ENCODE measurements at places on chromosomes 16 and 17.

GRCh38 chr17:37146086-37147064, 197.6 kb downstream of the AATF start:
- DNase-seq, result no peak

DNA sequence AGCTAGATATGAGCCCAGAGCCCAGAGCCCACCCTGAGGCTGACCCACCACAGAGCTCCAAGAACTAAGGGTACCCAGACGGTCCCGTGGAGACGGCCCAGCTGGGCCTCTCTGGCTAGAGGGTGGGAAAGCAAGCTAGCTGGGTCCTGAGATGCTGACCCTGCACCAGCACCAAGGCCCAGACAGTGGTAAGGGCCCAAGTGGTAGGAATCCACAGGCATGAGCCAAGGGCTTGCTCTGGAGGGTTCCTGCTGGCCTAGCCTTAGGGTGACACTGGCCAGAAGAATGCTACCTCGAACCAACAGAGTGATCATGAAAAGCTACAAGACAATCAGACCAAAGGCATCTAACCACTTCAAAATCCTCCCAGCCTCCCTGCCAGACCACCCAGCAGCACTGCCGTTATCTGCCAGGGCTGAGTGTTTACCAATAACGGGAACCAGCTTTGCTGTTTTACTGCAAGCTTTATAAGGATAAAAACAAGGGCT, 13.2 kb downstream of the HIC1 start:
- no peak for DNase-seq

DNA sequence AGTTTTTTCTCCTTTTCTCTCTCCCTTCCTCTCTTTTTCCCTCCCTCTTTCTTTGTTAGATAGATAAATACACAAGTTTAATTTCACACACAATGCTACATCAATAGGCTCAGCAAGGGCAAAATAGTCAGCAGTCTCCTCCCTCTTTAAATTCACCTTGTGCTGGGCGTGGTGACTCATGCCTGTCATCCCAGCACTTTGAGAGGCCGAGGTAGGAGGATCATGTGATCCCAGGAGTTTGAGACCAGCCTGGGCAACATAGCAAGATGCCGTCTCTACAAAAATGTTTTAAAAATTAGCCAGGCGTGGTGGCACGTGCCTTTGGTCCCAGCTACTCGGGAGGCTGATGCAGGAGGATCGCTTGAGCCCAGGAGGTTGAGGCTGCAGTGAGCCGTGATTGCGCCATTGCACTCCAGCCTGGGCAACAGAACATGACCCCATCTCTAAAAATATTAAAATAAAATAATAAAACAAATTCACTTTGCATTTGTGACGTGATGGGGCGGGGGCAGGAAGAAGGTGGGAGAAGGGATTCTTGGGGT, 27.4 kb downstream of the IL21R start:
- DNase-seq, result no peak

GRCh38 chr17:37643869-37644268, 623 bp upstream of the DDX52 start:
- DNase-seq, result no peak

GRCh38 chr16:11611871-11612664, 25.3 kb upstream of the LITAF start:
- DNase-seq, result no peak

DNA sequence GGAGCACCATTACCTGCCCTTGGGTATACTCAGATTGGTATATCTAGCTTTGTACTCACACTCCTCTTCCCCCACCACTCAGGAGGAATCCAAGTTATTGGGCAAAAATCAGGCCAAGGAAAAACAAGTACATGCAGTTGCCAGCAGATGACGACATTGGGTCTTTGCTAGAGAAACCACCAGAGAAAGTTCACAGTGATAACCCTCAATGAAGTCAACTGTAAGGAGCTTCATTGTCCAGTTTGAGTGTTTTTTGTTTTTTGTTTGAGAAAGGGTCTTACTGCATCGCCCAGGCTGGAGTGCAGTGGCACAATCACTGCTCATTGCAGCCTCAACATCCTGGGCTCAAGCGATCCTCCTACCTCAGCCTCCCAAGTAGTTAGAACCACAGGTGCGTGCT, 34.6 kb upstream of the TOX3 start:
- DNase-seq, result no peak

- DNase-seq, result no peak
These were observed at the start of gene MTSS2 for GRCh38 chr16:70685938-70686375. Gene MTSS2, minus strand, starts transcription at chr16:70686053. Its CDS starts 262 bp downstream, at chr16:70685791.

DNA sequence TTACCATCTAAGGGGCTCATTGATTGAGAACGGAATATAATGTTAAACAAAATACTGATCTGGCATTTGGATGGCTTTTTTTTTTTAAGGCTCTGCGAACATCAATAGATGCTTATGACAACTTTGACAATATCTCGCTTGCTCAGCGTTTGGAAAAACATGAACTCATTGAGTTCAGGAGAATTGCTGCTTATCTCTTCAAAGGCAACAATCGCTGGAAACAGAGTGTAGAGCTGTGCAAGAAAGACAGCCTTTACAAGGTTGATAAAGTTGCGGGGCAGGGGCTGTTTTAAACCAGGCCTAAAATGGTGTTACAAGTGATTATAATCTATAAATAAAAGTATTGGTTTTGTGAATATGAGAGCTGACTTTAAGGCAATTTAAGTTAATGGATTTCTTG, 22.3 kb downstream of the PTRH2 start:
- no peak for DNase-seq

DNA sequence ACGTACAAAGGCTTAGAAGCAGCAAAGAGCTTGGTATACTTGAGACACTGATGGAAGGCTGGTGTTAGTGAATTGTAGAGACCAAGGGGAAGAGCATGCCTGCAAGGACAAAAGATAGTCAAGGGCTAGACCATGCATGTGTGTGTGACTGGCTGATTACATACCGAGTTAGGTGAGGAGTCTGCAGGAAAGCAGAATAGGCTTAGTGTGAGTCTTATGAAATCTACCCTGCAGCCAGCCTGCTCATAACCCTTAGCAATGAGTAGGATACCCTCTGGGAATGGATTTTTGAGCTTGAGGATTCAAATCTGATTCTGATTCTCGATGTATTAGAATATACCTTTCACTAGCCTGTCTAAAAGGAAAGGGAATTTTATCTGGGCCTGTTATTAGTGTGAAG, 77.0 kb downstream of the TANGO6 start:
- no peak for DNase-seq

DNA sequence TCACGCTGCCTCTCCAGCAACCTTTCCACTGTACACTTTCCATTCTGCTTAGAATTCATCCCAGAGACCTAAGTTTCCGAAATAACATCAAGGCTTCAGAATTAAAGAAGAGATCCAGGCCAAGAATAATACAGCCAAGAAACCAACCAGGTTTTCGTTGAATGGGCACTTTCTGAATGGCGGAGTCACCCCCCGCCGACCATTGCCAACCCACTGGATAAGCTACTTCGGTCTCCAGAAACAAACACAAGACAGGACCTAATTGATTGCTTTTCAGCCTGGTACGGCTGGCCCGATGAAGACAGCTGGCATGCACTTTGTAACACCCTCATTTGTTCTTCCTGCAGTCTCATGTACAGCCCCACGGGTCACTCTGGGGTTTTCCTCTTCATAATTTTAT, 308.1 kb upstream of the ZFHX3 start:
- DNase-seq, result no peak

DNA sequence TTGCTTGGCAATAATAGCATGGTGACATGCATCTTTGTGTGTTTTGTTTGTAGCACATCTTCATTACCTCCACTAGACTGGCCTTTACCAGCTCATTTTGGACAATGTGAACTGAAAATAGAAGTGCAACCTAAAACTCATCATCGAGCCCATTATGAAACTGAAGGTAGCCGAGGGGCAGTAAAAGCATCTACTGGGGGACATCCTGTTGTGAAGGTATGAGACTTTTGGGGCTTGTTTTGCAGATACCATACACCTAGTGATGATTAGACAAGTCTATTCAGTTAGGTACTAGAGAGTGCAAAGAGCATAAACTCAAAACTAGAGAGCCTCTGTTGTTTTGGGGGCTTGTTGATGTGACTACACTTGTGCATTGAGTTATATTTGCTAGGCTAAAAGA, 41.2 kb downstream of the NFATC3 start:
- DNase-seq, result no peak

GRCh38 chr17:57092779-57093178, 7.7 kb downstream of the AKAP1 start:
- DNase-seq, result no peak

- no peak for DNase-seq
These were observed 2.4 kb upstream of the SLC5A10 start for GRCh38 chr17:18949566-18949965.

DNA sequence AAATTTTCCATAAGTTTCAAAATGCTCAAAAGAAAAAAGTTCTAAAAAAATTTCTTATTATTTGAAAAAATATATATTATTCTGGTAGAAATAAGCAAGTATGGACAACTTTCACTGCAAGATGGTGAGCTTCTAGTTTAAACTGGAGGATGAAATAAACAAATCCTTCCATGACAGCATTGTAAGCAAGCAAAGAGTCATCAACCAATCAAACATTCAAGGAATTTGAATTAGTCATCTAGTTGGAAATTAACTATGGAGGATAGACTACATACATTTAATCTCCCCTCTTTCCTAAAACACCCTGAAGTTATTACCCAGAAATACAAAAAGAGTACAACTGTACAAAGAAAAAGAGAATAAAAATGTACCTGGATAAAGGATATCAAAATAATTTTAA, 51.0 kb upstream of the IRX5 start:
- no peak for DNase-seq

DNA sequence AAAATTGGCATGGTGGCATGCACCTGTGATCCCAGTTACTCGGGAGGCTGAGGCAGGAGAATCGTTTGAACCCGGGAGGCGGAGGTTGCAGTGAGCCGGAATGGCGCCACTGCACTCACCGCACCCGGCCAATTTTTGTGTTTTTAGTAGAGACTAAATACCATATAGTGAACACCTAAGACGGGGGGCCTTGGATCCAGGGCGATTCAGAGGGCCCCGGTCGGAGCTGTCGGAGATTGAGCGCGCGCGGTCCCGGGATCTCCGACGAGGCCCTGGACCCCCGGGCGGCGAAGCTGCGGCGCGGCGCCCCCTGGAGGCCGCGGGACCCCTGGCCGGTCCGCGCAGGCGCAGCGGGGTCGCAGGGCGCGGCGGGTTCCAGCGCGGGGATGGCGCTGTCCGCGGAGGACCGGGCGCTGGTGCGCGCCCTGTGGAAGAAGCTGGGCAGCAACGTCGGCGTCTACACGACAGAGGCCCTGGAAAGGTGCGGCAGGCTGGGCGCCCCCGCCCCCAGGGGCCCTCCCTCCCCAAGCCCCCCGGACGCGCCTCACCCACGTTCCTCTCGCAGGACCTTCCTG, at the start of gene HBQ1:
Gene HBQ1, plus strand, starts transcription at position 359 of the 575 bp plus-strand sequence. Its CDS starts 28 bp downstream, at position 387.
- DNase-seq, result no peak

DNA sequence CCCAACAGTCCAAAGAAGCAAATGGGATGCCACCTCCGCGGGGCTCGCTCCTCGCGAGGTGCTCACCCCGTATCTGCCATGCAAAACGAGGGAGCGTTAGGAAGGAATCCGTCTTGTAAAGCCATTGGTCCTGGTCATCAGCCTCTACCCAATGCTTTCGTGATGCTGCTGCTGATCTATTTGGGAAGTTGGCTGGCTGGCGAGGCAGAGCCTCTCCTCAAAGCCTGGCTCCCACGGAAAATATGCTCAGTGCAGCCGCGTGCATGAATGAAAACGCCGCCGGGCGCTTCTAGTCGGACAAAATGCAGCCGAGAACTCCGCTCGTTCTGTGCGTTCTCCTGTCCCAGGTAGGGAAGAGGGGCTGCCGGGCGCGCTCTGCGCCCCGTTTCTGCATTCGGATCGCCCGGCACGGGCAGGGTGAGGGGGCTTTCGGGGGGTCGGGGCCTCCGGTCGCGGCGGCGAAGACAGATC, at the start of gene CDH13:
Gene CDH13, plus strand, starts transcription at position 179 of the 471 bp plus-strand sequence.
- no peak for DNase-seq

DNA sequence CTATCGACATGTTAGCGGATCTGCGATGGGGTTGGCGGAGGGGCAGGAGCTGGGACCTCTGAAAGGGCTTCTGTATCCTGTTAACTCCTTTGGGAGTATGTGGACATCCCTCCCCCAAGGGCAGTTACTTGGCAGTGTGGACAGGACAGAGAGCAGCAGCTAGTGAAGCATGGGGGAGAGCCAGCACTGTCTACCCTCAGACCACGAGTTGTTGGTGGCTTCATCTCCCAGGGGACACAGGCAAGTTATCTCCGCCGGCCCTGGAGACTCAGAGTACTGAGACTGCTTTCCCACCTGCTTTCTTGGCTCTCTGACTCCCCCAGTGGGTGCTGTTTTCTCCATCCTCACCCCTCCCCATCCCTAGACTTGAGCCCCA, 5.3 kb upstream of the GFAP start:
- DNase-seq, result no peak

- DNase-seq, result no peak
These were observed 282.6 kb downstream of the CBLN1 start for GRCh38 chr16:48999044-48999443.

DNA sequence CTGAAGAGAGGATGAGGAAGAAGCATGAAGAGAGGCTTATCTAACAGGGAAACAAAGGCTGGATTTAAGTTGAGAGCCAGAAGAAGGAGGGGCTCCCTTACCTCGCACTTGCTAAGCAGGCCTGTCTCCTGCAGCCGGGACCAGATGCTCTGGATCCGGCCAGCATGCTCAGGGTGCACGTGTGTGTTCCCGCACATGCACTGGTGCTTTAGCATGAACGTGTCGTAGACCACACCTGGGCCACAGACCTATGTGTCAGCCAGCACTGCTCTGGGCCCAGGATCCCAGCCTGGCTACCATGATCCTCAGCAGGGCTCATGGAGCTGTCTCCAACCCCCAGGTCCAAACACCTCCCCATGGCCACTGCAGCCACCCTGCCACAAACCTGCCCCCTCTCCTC, 14.4 kb downstream of the G6PC3 start:
- no peak for DNase-seq

DNA sequence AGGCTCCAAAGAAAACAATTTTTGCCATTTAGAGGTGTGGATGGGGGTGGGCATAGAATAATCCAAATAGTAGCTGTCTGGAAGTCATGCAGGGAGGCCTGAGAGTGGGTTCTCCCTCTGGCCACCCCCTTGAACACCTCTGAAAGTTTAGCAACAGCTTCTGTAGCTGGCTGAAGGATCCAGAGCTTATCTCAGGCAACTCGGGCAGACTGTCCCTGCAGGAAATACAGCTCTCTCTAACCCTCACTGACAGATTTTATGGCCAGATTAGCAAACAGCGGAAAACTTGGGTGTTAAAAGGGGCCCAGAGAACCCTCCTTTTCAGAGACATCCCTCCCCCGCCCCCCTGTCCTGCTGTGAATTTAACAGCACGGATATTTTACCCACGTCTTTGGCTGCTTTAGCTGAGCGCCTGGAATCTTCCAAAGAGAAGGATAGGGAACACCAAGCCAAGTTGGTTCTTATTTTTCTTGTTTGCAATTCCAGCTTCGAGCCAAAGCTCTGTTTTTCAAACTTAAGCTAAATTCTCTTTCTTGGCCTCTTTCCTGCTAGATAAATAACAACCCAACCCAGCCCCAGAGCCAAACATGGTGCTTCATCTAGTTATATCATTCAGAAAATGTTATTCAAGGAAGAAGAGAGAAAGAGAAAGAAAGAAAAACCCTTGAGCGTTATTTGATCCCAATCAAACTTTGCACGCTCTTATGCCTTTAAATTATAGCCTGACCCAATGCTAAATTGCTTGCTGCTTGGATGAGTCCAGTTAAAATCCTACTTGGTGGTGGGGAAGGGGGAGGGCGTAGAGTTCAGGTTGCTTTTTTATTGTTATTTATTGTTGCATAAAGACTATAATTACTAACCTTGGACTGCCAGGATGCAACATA, 2.3 kb upstream of the HOXB2 start:
- DNase-seq, result no peak

GRCh38 chr17:9868552-9868951, 36.5 kb downstream of the RCVRN start:
- DNase-seq, result no peak

GRCh38 chr16:88290850-88291830, 91.6 kb upstream of the ZNF469 start:
- DNase-seq, result no peak

GRCh38 chr16:50389900-50390299, 21.1 kb upstream of the BRD7 start:
- DNase-seq, result no peak
